ENCODE measurements at places on chromosomes 16 and 17. TPM values are rescaled to one million over a fixed set of nuclear protein-coding genes. Genes with fewer than 3 reads are reported as not detected.

DNA sequence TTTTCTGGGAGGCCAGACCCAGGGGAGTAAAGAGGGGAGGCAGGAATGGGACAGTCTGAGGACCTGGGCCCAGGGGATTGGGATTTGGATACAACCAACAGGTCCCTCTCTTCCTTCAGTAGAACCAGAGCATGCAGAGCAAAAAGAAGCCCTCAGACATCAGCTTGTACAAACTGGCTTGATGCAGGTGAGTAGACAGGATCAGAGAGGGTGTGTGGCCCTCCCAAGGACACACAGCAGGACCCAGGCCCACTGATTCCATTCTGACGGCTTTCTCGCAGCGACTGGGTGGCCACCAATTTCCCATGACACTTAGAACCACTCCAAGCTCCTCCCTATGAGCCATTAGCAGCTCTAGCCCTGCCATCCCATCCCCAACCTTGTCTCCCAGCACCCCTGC lies 63.6 kb downstream of the ABCC6 start:
- DNase-seq, result no peak
- peaks cover 6% of the 10 kb centered on the region for H3K27me3 ChIP-seq
- H3K4me1 ChIP-seq, result no peaks in the 10 kb centered on the region
- no peaks in the 10 kb centered on the region for H3K36me3 ChIP-seq
- no peak overlapping the region for H3K4me3 ChIP-seq

- H3K27ac ChIP-seq, result no peak overlapping the region
- peak; percentile 57 for DNase-seq
- no peaks in the 10 kb centered on the region for H3K36me3 ChIP-seq
- no peak overlapping the region for H3K4me3 ChIP-seq
- H3K27me3 ChIP-seq, result peaks cover 6% of the 10 kb centered on the region
These were observed 38.5 kb upstream of the ETV4 start for GRCh38 chr17:43584666-43585102.

GRCh38 chr17:10328971-10329923 lies 43.6 kb downstream of the MYH13 start:
- no peaks in the 10 kb centered on the region for H3K27me3 ChIP-seq
- H3K36me3 ChIP-seq, result no peaks in the 10 kb centered on the region
- no peak overlapping the region for H3K27ac ChIP-seq
- DNase-seq, result no peak
- no peaks in the 10 kb centered on the region for H3K4me1 ChIP-seq
- H3K4me3 ChIP-seq, result no peak overlapping the region

- H3K4me1 ChIP-seq, result peaks cover 42% of the 10 kb centered on the region
- H3K36me3 ChIP-seq, result peaks cover 4% of the 10 kb centered on the region
- no peaks in the 10 kb centered on the region for H3K27me3 ChIP-seq
These were observed 699 bp upstream of the MAP1LC3B start for GRCh38 chr16:87391324-87391949.

DNA sequence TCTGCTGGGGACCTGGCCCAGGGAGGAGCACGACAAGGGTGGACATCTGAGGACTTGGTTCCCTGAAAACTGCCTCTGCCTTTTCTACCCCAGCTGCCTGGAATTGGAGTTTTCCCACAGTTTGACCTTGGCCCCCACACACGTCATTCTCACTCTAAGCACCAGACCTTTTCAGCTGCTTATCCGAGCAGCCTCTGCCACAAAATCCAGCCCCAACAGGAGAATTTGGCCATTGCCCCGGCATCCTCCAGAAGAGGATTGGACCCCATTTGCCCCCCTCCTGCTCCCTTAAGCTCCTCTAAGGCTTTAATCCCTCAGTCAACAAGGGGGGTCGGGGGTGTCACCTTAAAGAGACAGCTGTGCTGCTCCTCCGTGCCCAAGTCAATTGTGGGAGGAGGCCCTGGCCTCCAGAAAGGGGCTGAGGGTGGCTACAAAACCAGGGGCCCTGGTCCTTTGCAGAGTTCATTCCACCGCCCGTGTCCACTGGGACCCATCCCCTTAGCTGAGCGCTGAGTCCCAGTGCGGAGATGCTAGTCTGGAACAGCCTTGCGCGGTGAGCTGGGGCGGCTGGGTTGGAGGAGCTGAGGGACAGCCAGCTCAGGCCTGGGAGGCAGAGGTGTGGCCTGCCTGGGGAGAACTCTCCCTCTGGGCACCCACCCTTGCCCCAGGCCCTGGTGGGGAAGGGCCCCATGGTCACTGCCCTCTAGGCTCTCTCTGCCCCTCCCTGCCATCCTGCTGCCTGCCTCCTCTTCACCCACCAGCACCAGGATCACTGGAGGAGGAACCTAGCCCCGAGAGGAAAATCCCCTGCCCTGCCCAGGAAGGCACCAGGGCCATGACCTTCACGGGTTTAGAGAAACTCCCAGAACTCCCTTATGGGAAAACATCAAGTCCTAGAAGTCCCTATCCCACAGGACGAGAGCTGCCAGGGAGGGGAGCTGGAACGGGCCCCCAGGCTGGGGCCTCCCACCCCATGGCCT lies 18.8 kb downstream of the TTYH2 start:
- H3K27me3 ChIP-seq, result no peaks in the 10 kb centered on the region
- no peak overlapping the region for H3K27ac ChIP-seq
- H3K4me3 ChIP-seq, result no peak overlapping the region

DNA sequence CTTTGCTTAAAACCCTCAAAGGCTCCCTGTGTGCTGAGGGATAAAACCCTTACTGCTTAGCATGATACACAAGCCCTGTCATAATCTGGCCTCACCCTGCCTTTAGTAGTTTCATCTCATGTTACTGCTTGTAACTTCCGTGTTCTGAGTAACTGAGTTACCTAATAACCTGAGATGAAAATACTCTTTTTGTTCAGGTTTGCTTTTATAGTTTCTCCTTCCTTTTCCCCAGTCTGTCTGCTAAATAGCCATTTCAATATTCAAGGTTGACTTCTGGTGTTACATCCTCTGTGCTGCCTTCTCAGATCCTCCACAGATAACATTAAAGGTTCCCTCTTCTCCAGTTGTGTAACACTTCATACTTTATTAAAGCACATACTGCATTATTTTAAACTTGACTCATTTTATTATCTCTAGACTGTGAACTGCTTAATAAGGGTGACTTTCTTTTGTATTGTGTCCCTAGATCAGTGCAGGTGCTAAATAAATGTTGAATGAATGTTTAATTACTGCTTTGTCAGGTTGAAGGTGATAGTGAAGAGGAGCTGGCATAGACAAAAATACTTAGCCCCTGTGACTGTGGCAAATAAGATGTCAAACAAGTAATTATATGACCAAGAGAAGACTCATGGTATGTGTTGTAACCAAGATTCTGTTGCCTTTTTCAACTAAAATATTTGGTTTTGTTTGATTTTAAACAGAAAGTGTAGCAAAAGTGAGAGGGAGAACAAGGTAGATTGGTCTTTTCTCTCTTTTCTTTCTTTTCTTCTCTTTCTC lies 47.8 kb downstream of the NFAT5 start:
- no peaks in the 10 kb centered on the region for H3K27me3 ChIP-seq
- H3K27ac ChIP-seq, result peak overlapping the region; percentile 27
- H3K4me1 ChIP-seq, result peaks cover 19% of the 10 kb centered on the region

GRCh38 chr17:60600490-60601446 lies 775 bp downstream of the PPM1D start:
- peak overlapping the region; percentile 96 for H3K4me3 ChIP-seq
- H3K36me3 ChIP-seq, result no peaks in the 10 kb centered on the region
- peak; percentile 96 for DNase-seq
- H3K27me3 ChIP-seq, result no peaks in the 10 kb centered on the region
- H3K4me1 ChIP-seq, result peaks cover 28% of the 10 kb centered on the region

DNA sequence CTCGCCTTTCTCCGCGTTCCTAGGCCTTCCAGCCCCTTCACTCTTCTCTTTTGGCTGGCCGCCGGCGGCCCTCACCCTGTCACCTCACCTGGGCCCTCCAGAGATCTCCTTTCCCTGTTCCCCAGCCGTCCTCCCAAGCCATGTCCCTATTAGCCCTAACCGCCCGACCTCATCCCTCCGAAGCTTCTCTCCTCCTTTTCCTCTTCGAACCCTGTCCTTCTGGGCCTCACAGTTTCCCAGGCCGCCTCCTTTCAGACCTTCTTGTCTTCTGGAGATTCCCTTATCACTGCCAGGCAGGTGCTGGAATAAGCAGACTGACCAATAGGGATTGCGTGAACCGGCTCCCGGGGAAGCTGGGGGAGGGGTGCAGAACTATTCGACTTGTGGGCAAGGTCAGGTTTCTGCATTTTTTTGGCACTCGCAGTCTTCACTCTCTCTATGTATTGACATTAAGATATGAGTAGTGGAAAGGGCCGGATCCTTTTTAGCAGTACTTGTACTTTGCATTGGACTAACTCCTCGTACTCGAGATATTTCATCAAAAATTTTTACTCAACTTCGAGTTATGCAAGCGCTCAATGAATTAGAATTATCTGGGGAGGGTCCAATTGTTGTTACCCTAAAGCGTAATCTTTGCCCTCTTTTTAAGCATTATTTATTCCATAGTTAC lies 690 bp downstream of the RHOT1 start:
- H3K27me3 ChIP-seq, result no peaks in the 10 kb centered on the region
- H3K36me3 ChIP-seq, result no peaks in the 10 kb centered on the region
- peak; percentile 93 for DNase-seq
- H3K4me3 ChIP-seq, result peak overlapping the region; percentile 82
- H3K27ac ChIP-seq, result peak overlapping the region; percentile 72

GRCh38 chr16:19687279-19687678 lies 30.7 kb downstream of the KNOP1 start:
- H3K4me3 ChIP-seq, result no peak overlapping the region
- H3K4me1 ChIP-seq, result no peaks in the 10 kb centered on the region
- H3K27ac ChIP-seq, result no peak overlapping the region

DNA sequence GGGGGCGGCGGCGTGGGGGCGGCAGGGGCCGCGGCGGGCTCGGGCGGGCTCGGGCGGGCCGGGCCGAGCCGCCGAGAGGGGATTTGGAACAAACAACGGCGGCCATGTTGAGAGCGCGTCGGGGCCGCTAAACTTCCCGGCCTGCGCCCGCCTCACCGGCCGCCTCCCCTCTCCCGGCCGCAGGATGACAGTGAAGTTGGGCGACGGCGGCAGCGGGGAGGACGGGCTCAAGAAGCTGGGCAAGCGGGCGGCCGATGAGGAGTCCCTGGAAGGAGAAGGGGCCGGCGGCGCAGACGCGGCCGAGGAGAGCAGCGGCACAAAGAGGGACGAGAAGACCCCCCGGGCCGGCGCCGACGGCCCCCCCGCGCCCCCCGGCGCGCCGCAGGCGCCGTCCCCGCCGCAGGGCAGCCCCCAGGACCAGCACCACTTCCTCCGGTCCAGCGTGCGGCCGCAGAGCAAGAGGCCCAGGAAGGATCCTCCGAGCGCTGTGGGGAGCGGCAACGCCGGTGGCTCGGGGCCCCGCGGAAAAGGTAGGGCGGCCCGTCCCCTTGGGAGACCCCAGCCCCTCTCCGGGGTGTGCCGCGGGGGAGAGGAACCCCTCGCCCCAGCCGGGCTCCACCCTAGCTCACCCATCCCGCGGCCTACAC lies 2.4 kb downstream of the CRAMP1 start:
- peak; percentile 98 for DNase-seq
- peak overlapping the region; percentile 86 for H3K4me3 ChIP-seq
- H3K27ac ChIP-seq, result peak overlapping the region; percentile 27
- no peaks in the 10 kb centered on the region for H3K27me3 ChIP-seq
- H3K4me1 ChIP-seq, result peaks cover 39% of the 10 kb centered on the region

- H3K4me3 ChIP-seq, result no peak overlapping the region
- H3K27me3 ChIP-seq, result no peaks in the 10 kb centered on the region
- H3K4me1 ChIP-seq, result peaks cover 10% of the 10 kb centered on the region
- DNase-seq, result no peak
- peaks cover 8% of the 10 kb centered on the region for H3K36me3 ChIP-seq
- H3K27ac ChIP-seq, result no peak overlapping the region
These were observed 9.7 kb downstream of the RAD51C start for GRCh38 chr17:58702045-58702476.

DNA sequence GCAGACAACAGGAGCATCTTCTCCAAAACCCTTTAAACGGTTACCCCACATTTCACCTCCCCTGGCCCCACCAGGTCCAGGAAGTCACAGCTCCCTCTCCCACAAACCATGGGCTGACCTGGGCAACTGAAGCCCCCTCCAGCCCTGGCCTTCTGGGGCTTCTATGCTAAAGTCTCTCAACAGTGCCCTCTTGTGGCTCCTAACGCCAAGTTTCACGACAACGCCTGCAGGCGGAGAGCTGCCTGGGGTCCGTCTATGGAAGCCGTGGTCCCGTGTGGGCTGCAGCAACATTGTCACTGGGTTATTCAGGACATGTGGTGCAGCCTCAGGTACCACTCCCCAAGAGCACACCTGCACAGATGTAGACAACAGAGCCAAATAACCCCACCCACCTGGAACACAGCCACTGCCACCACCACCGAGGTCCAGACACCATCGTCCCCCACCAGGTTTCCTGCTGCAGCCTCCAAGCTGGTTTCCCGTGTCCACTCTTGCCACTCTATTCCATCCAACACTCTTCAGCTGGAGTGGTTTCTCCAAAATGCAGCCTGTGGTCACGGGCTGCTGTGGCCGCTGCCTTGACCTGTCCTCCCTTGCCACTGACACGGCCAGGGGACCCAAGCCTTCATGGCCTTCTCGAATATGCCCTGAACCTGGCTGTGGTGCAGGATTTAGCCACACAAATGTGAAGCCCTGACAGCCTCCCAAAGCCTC lies 19.1 kb downstream of the C16orf95 start:
- H3K27me3 ChIP-seq, result no peaks in the 10 kb centered on the region
- H3K36me3 ChIP-seq, result peaks cover 7% of the 10 kb centered on the region
- no peak overlapping the region for H3K4me3 ChIP-seq
- no peak overlapping the region for H3K27ac ChIP-seq
- H3K4me1 ChIP-seq, result no peaks in the 10 kb centered on the region

GRCh38 chr17:32894245-32894644 lies 17.3 kb upstream of the MYO1D start:
- no peak overlapping the region for H3K4me3 ChIP-seq
- H3K27ac ChIP-seq, result no peak overlapping the region

GRCh38 chr16:85239239-85239638 lies 127.0 kb upstream of the CIBAR2 start:
- H3K27ac ChIP-seq, result no peak overlapping the region
- no peaks in the 10 kb centered on the region for H3K27me3 ChIP-seq
- peak; percentile 85 for DNase-seq

DNA sequence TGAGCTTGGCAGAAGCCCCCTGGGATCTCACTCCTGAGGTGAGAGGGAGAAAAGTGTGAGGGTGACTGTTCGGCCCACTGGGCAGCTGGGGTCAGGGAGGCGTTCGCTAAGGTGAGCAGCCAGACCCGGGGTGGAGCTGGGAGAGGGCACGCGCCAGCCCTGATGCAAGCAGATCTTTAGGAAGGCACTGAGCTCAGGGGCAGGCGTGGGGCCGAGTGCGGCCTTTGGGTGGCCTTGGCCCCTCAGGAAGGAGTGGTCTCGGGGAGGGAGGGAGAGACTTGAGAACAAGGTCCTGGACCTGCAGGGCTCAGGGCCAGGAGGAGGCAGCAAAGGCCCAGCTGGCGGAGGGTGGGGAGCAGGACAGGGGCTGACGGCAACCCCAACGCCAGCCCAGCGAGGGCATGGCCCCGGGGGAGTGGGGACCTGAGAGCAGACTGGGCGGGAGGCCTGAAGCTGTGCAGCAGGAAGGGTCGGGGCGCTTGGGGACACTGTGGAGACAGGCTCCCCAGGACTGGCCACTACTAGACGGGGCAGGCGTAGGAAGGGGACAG lies 14.5 kb upstream of the WDR45B start:
- peak; percentile 77 for DNase-seq
- H3K4me3 ChIP-seq, result no peak overlapping the region
- no peak overlapping the region for H3K27ac ChIP-seq
- H3K36me3 ChIP-seq, result no peaks in the 10 kb centered on the region

- peak overlapping the region; percentile 58 for H3K27ac ChIP-seq
- no peaks in the 10 kb centered on the region for H3K27me3 ChIP-seq
- no peak for DNase-seq
- H3K36me3 ChIP-seq, result no peaks in the 10 kb centered on the region
- H3K4me1 ChIP-seq, result peaks cover 31% of the 10 kb centered on the region
These were observed 25.5 kb upstream of the PMP22 start for GRCh38 chr17:15290605-15291004.

Gene KRTAP4-4
- total RNA-seq, result not detected

Gene KLHL10
- 0.36 TPM for total RNA-seq

Gene TBC1D3B
- total RNA-seq, result 0.88 TPM

Gene PITPNM3
- 1.8 TPM for total RNA-seq

Gene C17orf50
- not detected for total RNA-seq

Gene WNT9B
- 0.36 TPM for total RNA-seq

Gene KRT23
- 0.59 TPM for total RNA-seq
